ENCODE measurements at places on chromosomes 12 and 14.

DNA sequence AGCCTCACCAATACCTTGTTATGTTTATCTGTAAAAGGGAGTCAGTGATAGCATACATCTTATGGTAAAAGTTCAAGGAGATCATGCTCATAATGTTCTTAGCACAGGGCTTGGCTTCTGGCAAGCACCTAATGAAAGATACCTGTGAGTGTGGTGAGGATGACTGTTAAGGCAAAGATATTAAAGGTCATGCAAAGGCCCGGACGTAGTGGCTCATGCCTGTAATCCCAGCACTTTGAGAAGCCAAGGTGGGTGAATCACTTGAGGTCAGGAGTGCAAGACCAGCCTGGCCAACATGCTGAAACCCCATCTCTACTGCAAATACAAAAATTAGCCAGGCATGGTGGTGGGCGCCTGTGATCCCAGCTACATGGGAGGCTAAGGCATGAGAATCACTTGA lies 425.9 kb upstream of the TBX3 start:
- no peak for DNase-seq

DNA sequence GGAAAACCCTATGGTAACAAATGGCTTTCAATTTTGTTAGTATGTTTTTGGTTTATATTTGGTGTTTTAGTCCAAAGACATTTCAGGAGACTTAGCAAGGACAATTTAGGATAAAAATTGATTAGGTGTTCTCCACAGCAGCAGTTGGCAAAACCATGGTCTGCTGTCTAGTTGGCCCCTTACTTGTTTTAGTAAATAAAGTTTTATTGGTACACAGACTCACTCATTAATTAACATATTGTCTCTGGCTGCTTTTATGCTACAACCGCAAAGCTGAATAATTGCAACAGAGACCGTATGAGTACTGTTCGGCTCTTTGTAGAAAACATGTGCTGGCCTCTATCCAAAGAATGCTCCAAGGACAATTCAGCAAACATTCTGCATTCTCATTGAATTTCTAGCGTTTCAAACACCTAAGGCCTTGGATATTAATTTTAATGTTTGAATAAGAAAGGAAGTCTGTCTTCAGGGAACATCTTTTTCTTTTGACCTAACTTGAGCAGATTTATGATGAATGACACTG lies 77.7 kb downstream of the CCDC92 start:
- DNase-seq = no peak

GRCh38 chr12:22530-23201 lies 43.9 kb upstream of the IQSEC3 start:
- DNase-seq = peak; percentile 4

- no peak for DNase-seq
These were observed 29.8 kb upstream of the STRAP start for GRCh38 chr12:15852383-15852782.

DNA sequence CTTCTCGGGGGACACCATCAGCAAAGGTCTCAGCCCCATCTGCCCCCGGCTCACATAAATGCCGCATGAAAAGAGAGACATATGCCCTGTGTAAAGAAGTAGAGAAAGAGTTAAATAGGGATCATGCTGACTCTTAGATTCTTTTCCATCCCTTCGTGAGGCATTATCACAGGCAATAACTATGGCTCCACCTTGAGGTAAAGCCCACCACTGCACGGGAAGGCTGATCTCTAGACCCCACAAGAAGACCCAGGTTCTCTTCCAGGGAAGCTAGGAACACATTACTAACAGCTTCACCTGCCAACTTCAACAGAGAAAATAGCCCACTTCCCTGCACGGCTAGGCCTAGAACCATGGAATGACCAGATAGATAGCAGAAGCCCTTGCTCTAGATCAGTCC lies 14.1 kb upstream of the NOP2 start:
- DNase-seq = no peak

- DNase-seq = no peak
These were observed 127.6 kb upstream of the FSCB start for GRCh38 chr14:44634692-44635091.

GRCh38 chr12:19850346-19851065 lies 411.2 kb downstream of the AEBP2 start:
- DNase-seq = no peak

- no peak for DNase-seq
These were observed 42.3 kb downstream of the BORCS5 start for GRCh38 chr12:12399161-12399560.

DNA sequence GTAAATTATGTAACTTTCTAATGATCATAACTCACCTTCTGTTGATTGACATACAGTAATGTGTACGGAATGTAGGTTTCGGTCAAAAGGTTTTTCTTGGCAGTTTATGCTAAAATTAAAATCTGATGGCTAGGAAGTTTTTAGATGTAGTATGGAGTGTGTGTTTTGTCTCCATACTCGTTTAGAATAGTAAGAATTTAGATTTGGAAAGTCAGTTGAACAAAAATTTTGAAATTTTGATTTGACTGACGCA lies 859 bp downstream of the PALS1 start:
- DNase-seq = no peak

DNA sequence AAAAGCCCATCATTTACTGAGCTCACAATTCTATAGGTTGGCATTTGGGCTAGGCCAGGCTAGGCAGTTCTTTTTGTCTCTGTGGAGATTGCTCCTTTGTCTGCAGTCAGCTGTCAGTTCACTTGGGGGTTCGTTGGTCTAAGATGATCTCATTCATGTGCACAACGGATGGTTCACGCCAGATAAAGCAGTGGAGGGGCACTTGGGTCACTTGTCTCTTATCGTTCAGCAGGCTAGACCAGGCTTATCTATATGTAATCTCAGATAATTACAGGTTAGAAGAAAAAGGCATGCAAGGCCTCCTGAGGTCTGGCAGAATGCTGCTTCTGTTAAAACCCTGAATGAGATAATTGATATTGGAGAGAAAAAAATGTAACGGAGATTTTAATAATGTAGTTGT lies 119.0 kb upstream of the ATP2B1 start:
- no peak for DNase-seq

DNA sequence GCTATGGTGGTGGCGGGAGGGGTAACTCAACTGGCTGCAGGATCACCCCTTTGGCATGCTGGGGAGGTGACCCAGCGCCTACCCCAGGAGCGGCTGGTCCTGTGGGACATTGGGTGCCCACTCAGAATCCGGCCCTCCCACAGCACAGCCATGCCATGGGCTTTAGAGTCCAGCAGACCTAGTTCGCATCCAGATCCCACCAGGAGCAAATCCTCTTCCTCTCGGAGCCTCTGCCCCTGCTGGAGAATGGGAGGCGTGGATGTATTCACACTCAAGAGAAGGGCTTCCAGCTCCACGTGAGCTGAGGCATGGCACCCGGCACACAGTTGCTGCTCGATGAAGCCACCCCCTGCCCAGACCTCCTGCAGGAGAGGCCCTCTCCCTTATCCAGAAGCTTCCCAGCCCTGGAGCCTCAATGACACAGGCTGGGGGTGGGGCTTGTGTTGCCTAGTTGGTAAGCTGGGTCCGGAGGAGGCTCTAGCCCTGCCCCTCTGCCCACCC lies 17.7 kb downstream of the FAM222A start:
- peak; percentile 2 for DNase-seq

- DNase-seq = no peak
These were observed 22.3 kb upstream of the HECTD1 start for GRCh38 chr14:31229638-31230572.

GRCh38 chr14:66117600-66117999 lies 368.6 kb upstream of the CCDC196 start:
- no peak for DNase-seq

GRCh38 chr12:107657133-107657532 lies 28.5 kb upstream of the PWP1 start:
- DNase-seq = no peak

- no peak for DNase-seq
These were observed 14.6 kb downstream of the GALNT8 start for GRCh38 chr12:4734625-4735340.

DNA sequence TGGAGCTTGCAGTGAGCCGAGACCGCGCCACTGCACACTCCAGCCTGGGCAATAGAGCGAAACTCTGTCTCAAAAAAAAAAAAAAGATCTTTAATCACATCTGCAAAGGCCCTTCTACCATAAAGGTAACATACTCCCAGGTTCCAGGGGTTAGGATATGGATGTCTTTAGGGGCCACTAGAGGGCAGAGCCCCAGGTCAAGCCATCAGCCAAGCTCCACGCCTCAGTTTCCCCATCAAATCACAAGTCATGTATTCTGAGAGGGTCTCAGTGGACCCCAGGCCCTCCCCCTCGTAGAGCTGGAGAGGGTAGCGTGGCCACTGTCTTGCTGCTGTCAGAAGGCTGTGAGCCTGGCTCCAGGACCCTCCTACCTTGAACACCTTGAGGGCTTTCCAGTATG lies 18.8 kb downstream of the SLC8B1 start:
- DNase-seq = no peak

DNA sequence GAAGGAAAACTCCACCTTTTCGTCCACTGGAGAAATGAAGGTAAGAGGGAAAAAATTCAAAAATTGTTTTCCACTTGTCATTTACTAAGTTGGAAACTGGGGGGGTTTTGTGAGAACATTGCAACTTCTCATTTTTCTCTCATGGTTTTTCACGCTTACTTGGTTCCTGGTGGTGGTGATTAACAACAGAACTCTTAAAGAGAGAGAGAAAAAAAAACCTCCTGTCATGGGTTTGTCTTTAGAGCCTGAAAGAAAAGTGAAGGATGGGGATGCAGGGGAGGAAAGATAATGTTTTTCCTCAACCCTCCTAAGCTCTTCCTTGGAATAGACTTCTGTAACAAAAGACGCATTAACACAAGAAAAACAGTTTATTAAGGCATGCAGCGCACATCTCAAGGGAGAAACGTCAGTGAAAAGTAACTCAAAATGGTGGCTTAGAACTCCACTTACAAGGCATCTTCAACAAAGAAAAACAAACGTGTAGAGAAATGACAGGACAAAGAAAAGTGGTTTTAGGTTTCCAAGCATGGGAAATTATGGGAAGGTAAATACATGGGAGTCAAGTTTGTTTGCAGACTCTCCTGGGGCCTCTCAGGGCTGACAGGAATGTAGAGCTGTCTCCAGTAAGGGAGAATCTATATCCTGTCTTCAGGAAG lies 81.9 kb upstream of the ATF7IP start:
- DNase-seq = no peak

DNA sequence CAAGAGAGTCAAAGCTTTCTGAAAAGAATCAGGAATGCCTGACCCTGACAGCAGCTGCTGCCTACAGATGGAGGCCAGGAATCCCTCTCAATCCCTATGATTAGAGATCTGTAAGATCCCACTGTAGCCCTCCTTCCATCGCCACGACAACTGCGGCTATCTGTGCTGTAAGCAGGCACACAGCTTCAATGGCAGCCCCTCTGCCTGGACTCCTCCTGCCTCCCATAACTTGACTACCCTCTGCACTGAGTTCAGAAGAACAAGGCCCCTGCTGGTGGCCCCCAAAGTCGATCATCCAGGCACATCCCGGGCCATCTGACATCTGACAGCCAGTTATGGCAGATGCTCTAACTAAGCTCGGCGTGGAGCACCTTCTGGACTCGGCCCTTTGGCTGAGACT lies 2.9 kb downstream of the CLMN start:
- DNase-seq = no peak
